ENCODE measurements at places on chromosomes 1 and 21.

GRCh38 chr1:2348346-2349325 lies 42.7 kb downstream of the MORN1 start:
- no peak for DNase-seq

DNA sequence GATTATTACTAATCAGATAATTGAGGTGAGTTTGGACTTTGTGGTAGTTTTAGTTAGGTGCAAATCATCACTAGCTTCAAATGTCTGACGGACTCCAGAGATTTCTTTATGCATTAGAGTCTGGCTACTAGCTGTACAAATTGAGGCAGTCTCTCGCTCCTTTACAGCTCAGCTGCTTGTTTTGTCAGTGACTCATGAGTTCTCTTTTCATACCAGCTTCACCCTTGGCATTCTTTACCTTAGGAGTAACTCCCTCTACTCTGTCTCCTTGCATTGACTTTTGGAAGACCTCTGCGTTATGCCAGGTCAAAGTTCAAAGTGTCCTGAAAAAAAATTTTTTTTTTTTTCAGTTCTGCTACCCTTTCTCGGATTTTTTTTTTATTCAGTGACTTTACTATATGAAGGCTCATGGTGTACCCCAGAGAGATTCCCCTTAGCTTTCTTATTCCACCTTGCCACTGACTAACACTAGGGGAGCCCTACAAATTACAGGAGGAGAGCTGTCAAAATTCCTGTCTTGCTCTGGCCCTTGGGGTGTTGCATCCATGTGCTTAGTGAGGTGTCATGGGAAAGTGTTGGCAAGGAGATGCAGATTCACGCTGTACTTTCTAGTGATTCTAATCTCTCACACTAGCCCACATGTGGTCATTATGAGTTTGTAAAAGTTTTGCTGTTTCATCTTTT lies 576.6 kb downstream of the ADGRL2 start:
- DNase-seq: no peak

GRCh38 chr21:25094695-25095094 lies 512.6 kb downstream of the MRPL39 start:
- no peak for DNase-seq

DNA sequence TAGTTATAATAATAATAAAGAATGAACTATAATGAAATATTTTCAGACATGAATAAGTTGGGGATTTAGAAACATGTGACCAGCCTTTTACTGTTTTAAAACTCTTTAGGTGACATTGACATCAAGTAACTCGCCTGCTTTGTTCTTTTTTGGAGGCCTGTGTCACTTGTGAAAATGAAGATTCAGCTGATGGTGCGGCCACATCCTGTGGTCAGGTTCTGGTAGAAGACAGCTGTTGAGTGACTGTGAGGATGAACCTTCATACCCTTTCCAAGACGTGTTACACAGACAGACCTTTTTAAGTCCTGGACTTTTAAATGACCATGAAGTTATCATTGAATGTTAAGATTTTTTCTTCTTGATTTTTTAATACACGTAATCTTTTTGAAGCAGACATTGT lies 10.3 kb downstream of the UTS2 start:
- no peak for DNase-seq

GRCh38 chr1:30777060-30777903 lies 19.7 kb upstream of the LAPTM5 start:
- no peak for DNase-seq

All from activated CD4-positive, alpha-beta T cell treated with anti-CD3 and anti-CD28 coated beads for 24 hours (primary cell).